AG04449 (cell line): ENCODE measurements at places on chromosomes 12 and 14.

DNA sequence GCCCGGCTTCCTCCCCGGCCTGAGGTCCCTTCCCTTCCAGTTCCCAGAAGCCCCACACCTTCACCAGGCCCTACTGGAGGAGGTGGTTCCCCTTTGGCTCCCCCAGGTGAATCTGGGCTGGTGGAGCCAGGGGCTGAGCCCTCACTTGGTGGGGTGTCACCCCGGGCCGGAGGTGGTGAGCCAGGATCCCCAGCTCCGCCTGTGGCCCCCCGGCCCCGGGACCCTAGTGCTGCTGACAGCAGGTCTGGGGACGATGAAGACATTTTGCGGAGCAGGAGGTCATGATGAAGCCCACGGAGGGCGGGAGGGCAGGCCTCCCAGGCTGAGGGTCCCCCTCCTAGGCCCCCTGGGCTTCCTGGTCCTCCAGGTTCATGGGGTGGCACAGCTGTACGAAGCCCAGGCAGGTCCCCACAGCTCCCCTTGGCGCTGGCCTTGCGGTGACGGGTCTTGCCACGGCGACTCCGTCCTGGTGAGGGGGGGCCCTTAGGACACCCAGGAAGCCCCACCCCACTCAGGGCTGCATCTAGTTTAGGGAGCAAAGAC lies 16.6 kb downstream of the MAP3K12 start:
- no peak for DNase-seq

DNA sequence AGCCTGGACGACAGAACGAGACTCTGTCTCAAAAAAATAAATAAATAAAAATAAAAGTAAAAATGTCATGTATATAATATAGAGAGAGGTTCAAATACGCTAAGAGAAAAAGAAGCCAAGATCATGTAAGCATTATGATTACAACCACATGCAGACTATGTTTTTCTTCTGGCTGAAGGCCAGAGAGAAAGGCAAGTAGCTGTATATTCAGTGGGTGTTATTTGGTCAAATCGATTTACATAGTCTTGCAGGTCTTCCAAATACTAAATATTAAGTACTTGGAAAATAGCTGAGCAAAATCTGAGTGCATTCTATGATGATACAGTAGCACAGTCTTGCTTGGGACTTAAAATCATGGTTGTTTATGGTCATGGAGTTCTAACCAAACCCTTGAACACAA lies 758.0 kb downstream of the DIO2 start:
- no peak for DNase-seq

DNA sequence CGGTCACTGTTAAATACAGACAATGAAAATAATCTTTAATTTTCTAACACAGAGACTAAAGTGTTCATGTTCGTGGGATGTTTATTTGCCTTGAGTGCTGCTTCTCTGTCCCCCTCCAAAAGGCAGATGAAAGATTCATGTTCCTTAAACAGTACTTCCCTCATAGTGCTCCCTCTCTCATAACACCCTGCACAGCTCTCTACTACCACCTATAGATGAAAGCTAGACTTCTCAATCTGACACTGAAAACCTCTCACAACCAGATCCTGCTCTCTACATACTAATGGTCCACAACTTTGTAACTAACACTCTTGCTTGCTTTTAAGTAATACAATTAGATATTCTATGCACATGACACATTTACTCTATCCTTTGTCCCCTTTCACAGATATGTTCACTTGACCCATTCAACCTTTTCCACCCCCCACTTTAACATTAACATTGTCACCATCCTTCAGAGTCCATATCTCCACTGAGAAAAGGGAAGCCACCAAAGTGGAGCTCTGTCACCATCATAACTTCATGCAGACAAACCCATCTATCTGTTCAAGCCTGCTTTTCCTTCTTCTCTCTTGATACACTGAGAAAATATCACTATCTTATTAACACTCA lies 266.4 kb upstream of the USP15 start:
- DNase-seq = no peak

DNA sequence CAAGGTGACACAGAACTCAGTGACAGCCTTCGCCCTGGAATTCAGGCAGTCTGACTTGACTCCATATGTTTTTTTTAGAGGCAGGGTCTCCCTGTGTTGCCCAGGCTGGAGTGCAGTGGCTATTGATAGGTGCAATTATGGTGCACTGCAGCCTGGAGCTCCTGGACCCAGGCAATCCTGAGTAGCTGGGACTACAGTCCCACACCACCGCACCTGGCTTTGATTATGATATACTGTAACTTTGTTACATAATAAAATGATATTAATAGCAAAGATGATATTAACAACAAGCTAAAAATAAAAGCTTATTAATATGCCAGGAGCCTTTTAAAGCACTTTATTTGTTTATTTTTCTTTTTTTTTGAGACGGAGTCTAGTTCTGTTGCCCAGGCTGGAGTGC lies 9.8 kb downstream of the VSIG10 start:
- DNase-seq = no peak

DNA sequence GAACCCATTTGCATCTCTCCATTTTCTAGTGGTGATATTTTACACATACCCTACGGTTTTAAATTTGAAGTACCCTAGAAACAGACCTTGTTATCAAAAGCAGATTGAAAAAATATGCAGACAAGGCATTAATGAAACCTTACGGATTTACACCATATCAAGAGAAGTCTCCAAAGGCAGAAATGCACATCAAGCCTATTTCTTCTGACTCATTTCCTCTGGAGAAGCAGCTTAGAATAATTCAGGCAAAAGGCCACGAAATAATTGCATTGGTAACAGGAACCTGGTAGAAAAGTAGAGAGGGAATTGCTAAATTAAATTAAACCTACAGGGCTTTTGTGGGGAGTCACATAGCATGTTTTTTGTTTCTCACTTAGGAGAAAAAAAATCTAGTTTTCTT lies 34.7 kb downstream of the KICS2 start:
- DNase-seq = no peak

DNA sequence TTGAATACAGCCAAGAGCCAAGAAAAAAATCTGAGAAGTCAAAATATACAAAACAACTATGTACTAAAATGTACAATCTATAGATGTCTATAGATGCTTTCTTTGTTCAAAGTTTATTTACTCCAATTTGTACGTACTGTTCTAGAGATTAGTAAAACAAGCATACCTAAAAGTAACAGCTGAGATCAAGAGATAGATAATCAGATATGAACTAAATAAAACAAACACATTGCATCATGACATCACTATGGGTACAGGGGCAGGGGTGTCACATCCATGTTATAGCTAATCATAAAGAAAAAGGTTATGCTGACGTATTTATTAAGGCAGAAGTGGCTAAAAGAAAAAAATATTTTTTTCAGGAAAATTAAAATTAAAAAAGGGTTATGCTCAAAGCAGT lies 72.0 kb upstream of the BBS10 start:
- no peak for DNase-seq

- no peak for DNase-seq
These were observed 1.3 kb downstream of the MYL6B start for GRCh38 chr12:56153678-56154065.

- DNase-seq = no peak
These were observed 19.3 kb downstream of the CYP46A1 start for GRCh38 chr14:99703381-99703780.

DNA sequence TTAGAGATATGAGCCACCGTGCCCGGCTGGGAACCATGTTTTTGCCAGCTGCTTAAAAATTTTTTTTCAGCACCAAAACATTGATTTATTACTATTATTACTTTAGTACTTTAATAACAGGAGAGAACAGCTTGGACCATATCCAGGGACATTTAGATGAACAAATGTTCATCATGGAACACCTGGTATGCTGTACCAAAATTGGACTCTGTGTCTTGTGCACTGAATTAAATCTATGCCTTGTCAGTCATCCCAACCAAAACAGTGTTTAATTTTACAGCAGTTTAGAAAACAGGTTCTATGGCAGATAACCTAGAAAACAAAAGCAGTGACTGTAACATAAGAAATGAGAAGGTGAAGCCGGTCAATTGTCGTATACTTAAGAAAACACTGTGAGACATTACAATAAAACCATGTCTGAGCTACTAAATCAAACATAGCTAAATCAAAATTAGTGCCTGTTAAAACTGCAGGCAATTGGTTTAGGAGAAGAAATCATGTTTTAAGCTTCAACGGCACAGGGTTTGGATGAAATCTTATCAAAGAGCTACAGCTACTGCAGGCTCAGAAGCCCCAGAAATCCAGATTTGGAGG lies 58.2 kb upstream of the PYGL start:
- DNase-seq = no peak

GRCh38 chr12:63977441-63977840 lies 132.9 kb downstream of the SRGAP1 start:
- no peak for DNase-seq

DNA sequence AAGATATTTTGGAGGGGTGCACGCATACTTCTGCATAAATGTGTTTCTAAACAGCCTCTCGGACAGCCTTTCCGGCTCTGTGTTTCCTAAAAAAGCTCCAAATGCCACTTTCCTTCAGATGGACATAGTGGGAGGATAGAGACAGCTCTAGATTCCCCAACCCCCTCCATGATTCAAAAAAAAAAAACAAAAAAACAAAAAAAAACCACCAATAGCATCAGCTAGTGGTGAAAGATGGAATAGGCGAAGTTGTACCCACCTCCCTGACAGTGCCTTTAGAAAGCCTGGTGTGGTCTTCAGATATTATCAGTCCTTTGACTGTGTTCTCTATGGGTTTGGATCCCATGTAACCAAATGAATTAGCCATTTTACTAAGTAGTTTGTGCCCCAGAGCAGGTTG lies 94.1 kb downstream of the PHETA1 start:
- DNase-seq = no peak

- no peak for DNase-seq
These were observed 1.4 kb downstream of the B4GALNT1 start for GRCh38 chr12:57631566-57632072.

GRCh38 chr14:96729889-96730288 lies 67.3 kb upstream of the VRK1 start:
- DNase-seq = no peak

DNA sequence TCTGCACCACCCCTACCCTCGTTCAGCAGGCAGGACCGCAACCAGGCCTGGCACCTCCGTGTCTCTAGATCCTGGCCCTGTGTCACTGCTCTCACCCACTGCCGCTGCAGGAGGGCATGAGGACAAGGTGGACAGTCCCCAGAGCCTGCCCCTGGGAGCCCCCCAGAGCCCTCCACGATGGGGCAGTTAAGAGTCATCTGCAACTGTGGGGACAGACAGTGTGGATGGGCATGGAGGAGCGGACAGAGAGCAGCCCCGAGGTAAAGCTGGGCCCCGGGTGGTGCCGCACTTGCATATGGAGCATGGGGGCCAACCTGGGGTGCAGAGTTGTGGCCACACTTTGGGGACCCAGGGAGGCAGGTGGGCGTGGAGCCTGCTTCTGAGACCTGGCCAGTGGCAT lies 905.1 kb upstream of the USP15 start:
- no peak for DNase-seq

- no peak for DNase-seq
These were observed 7.5 kb upstream of the ZFP36L1 start for GRCh38 chr14:68800390-68800789.

DNA sequence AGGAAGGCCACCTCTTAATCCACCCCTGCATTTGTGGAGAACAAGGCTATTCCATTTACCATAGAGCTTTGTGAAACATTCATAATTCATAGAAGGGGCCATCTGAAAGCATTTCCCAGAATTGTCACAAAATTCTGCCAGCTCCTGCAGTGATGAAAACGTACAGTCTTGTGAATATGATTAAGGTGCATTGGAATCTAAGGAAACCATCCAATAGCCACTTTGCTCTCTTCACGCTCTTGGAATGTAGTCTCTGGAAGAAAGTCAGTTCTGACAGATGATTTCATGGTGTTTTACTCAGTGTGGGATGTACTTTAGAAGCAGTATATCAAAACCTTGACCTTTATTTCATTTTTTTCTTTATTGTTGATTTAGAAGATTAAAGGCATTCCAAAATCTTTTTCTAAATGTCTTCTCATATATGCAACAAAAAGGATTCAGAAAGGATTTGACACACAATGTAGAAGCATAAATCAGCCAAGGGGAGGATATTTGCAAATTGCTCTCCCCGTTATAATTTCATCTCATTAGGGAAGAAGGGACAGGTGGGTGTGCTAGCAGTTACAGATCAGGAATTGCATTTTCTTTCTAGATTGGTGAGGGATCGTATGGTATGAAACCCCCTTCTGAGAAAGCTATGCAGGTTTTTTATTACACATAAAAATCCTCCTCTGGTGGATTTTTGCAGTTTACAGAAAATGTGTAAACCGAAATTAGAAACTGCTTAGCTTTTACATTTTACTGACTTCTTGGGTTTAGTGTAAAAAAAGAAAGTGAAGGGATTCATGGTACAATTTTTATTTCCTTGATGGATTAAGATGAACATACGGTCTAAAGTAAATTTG lies 390.2 kb downstream of the LRIG3 start:
- peak; percentile 89 for DNase-seq

DNA sequence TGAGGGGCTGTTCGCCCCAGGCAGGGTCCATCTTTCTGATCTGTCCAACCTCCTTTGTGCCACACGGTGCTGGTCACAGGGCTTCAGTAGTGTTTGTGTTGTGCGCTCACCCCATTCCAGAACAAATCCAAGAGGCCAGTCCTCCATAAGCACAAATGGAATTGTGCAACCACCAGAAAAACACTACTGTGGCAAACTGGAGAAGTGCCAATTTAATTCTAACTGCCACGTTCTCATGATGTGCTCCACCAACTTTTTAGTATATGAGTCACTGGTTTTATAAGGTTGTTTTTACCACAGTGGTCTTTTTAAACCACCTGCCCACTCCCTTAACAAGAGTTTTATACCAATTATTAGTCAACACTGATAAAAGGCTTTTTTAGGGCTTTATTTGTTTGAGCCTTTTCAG lies 380.2 kb downstream of the NAV3 start:
- peak; percentile 66 for DNase-seq

GRCh38 chr12:75836533-75836932 lies 195.0 kb downstream of the PHLDA1 start:
- DNase-seq = no peak

GRCh38 chr12:120588371-120588770 lies 7.2 kb upstream of the POP5 start:
- DNase-seq = no peak

DNA sequence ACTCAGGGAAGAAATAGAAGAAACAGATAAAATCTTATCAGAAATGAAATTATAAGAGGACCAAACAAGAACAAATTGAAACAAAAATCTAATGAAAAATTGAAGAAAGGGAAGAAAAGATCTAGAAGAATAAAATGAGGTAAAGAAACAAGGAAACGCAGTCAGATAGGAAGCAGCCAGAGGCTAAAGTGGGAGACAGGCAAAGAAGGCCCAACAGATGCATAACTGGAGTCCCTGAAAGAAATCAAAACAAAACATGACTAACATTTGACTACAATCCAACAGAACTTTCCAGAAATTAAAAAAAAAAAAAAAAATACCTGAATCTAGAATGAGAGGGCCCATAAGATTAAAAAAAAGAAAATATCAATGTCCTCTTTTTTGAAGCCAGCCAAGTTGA lies 65.6 kb downstream of the AMN start:
- DNase-seq = no peak

GRCh38 chr12:121107681-121108080 lies 25.0 kb upstream of the P2RX7 start:
- DNase-seq = no peak

GRCh38 chr12:52618866-52619265 lies 507 bp upstream of the KRT73 start:
- DNase-seq = no peak
